ENCODE measurements at places on chromosomes 16 and 17.
A peak's percentile ranks its signal among the peaks of the same experiment; 100 is the strongest.

- DNase-seq, result peak; percentile 97
These were observed at the start of gene MGRN1 for GRCh38 chr16:4624015-4624826. TSS of gene MGRN1 (plus strand) at chr16:4624826. CDS start at chr16:4624961, 135 bp downstream.

DNA sequence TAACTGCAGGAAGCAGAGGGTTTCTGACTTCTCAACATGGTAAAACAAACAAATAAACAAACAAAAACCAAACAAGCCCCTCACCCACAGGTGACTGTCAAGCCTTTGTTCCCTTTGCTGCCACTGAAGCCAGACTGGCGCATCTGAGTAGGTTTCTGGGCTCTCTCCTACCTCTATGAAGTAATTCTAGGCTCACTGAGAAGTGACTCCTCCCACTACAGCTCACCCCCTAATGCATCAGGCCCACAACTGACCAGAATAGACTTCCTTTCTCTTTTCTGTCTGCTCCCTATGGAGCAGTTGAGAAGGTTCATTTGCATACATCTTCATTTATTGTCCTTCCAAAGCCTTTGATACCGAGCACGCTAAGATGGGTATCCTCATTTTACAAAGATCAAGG lies 77.0 kb upstream of the CCL2 start:
- DNase-seq, result no peak

DNA sequence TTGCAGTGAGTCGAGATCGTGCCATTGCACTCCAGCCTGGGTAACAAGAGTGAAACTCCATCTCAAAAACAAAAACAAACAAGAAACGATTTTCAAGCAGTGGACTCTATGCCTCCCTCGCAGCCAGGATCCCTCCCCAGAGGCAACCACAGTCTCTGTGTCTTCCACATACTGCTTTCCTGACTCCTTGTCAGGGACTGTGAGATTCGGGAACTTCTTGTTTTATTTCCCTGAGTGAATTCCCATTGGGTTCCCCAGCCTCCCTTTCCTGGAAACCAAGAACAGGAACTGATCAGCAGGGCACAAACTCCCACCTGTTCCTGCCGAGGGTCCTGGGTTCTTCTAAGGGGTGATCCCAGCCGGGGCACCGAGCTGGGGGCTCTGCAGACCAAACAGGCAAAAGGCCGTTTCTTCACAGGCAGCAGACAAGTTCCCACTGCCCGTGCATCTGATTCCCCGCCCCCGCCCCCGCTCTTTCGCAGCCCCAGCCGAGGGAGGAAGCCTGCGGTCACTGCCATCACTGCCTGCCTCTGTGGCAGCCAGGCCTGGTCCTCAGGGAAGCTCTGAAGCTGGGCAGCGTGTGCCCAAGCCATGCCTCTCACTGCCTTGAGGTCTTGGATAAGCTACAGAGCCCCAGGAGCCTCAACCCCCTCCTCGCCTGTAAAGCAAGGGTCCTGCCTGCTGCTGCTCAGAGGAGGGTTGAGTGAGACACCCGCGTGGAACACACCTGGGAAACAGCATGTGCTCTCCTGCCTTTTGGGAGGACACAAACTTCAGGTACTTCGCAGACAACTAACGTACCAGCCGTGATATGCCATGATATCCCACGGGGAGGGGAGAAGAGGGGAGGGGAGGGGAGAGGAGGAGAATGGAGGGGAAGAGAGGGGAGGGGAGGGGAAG lies 5.5 kb upstream of the PIEZO1 start:
- DNase-seq, result no peak

DNA sequence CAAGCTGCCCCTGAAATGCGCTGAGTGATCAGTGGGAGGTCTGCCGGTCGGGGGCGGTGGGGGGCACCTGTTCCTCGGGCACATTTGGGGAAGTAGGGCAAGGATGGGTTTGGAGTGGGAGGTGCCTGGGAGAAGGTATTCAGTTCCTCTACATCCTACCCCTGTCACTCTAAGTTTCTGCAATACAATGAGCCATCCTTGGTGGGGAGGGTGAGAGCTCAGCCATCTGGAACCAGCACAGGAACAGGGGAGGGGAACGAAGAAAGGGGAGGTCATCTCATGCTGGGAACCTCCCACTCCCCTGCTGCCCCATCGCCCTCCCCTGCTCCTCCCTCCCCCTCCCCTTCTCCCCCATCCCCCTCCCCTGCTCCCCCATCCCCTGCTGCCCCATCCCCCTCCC lies 4.2 kb downstream of the DPH1 start:
- DNase-seq, result no peak

DNA sequence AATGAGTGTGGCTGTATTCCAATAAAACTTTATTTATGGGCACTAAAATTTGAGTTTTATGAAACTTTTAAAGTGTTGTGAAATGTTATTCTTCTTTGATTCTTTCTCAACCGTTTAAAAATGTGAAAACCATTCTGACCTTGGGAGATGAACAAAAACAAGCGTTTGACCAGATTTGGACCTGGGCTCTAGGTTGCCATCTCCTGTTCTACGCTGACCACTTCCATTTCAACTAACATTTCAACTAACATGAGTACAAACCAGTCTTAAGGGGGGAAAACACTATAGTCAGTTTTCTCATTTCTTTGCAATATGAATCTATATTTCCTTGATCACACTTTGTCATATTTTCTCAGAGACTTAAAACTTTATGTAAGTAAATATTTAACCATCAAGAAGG lies 118.4 kb upstream of the IRX5 start:
- no peak for DNase-seq

DNA sequence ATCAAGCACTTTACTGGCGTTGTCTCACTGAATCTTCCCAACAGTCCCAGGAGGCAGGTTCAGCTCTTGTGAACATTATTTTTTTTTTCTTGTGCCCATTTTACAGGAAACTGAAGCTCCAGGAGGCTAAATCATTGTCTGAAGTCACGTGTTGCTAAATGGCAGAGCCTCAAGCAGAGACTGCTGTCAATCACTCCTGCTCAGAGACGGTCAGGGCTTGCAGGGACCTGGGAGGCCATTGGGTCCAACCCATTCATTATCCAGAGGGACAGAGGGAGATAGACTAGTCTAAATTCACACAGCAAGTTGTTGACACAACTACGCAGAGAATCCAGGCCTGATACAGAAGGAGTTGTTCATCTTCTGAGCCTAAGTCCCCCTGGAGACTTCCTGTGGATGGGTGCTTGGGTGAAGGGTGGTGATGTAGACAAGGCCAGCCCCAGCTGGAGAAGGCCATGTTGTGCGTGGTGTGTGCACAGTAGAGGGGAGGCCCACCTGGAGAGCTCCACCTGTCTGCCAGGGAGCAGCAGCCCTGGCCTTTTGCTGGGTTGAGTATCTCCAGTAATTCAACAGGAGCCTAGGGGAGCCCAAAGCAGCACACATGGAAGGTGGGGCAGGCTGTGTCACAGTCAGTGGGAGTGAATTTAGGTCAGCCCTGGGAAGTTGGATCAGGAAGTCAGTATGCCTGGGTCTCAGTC lies 24.3 kb upstream of the C1QL1 start:
- no peak for DNase-seq

DNA sequence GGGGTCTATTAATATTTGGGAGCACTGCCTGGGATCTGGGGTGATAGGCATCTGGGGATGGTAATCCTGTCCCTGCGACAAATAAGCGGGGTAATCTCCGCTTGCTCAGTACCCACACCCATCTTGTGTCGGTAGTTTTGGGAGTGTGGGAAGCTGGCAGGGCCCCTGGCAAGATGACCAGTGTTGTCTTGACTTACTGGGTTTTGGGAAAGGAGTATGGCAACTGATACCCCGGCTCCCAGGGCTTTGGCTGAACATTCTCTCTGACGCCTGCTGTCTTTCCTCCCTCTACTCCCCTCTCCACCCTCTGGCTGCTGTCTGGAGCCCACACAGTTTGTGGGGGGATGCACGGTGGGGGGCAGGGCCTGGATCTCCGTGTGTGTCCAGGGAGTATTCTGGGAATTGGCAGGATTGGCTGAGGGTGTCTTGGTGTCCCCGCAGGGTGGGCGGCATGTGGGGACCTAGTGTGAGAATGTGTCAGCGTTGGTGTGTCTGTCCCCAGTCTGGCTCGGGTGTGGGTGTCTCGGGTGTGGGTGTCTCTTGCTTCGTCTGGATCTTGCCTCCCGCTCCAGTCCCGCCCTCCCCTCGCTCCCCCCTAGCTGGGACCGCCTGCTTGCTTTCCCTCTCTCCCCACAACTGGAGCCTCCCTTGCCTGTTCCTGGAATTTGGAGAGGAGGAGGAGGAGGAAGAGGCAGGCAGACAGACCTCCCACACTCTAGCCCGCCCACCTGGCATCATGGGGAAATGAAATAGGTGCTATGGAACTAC lies 12.0 kb downstream of the RARA start:
- DNase-seq, result no peak

DNA sequence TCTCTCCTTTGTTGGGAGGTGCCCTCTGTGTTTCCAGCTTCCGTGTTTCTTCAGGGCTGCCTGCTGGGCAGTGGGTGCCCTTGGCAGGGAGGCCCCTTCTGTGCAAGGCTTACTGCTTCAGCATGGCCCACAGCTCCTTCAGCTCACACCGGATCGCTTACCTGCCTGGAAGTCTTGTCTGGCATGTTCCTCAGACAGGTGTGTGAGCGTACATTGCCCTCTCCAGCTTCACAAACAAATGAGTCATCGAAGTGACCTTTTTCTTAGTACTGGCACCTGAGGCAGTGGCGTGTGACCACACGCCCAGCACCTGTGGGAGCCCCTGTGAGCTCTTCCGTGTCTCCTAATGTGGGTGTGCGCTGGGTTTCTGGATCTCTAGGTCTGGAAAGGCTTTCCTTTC lies 3.5 kb downstream of the RAB40C start:
- no peak for DNase-seq
